LHCN-M2 (cell line): ENCODE measurements at places on chromosomes 2 and 18. TPM values are rescaled to one million over a fixed set of nuclear protein-coding genes. Genes with fewer than 3 reads are reported as not detected.
A peak's percentile ranks its signal among the peaks of the same experiment; 100 is the strongest.

DNA sequence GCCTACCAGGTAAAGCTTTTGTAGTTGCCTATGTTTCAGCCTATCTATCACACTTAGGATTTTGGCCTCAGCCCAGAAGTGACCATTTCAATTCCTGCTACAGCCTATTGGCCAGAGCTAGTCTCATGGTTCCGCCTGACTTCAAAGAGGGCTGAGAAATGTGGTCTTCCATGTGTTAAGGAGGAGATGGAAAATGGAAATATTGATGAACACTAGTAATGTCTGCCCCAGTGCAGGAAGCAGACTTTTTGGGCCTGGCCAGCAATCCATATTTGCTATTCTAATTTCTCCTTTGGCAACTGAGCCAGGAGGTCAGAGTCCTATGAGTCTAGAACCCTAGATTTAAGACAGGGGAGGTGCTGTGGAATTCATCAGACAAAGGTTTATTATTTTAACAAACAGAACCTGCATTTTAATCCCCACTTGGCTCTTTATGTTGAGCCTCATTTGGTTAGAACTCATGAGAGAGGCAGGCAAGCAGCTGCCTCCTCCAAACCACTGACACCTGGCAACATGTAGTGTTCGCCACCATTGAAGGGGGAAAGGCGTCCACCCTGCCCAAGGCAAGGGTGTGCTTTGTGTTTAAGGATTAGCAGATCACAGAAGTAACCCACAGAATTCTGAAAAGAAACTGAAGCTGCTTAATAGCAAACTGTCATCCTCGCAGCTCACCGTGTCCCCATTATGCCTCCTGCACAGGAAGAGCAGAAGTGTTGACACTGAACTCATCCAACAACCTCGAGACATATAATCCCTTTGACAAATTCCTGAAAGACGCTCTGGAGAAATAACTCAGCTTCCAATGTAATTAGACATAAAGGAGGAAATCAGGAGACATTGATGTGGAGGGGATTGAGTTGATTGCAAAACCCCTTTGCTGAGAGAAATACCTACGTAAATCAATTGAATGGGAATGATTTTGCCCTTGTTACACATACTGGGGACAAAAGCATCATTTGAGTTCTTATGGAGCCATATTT is 47.7 kb upstream of the SCG2 start:
- DNase-seq, result peak; percentile 71

GRCh38 chr2:108263401-108263800 is 23.6 kb downstream of the SULT1C3 start:
- DNase-seq, result no peak

GRCh38 chr2:202542142-202542541 is 92.6 kb upstream of the FAM117B start:
- DNase-seq, result no peak

GRCh38 chr2:72014831-72015230 is 132.8 kb downstream of the CYP26B1 start:
- DNase-seq, result no peak

DNA sequence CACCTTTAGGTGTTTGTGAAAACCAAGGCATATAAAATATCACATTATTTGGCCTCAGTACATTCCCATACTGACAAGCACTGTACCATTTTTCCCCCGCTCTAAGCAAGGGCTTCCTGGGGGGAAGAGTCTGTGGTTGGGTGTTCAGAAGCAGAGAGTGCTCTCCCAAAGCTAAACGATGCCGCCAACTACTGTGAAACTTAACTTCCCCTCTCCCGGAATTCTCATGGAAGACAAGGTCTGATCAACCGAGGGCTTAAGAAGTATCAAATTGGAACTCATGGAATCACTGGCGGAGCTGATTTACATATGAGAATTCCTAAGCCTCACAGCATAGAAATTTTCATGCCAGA is 433 bp upstream of the MFF start:
- no peak for DNase-seq

GRCh38 chr2:158994920-158995676 is 26.7 kb downstream of the TANC1 start:
- no peak for DNase-seq

DNA sequence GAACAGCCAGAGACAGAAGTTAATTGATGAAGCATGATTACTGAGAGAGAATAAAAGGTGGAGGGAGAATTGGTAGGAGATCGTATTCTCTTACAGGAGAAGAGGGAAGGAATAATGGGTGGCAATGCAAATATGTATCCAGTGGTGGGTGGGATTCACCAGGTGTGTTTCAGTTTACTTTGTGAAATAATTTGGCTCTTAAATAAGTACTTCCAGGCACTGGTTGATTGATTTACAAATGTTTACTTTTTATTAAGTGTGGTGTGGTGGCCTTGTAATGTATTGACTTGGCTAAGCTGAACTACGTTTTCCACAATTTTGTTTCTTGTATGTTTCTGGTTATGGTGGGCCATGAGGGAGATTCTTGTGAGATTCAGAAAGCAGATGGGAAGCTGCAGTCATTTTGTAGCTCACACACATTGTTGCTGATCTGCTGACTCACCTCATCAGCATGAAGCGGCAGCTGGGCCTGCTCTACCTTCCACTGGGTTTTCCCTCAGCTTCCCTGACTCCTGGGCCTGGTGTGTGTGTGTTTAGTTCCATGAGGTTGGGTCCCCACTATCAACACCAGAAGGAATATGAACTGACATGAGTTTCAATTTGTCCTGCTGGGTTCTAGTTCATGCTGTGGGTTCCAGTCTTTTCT is 32.6 kb downstream of the MYL12B start:
- peak; percentile 64 for DNase-seq

DNA sequence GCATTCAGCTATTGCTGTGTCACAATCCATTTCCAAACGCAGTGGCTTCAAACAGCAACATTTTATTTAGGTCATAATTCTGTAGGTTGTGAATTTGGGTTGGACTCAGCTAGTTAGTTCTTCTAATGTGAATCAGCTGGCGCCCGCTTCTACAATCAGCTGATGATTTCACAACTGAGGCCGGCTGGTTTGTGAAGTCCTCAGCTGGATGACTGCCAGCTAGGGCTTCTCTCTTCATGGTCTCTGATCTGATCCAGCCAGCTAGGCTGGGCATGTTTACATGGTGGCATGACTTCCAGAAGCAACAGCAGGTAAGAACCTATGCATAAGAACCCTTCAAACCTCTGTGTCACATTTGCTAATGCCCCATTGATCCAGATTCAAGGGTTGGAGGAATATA is 172.0 kb downstream of the SLC4A10 start:
- DNase-seq, result peak; percentile 33

DNA sequence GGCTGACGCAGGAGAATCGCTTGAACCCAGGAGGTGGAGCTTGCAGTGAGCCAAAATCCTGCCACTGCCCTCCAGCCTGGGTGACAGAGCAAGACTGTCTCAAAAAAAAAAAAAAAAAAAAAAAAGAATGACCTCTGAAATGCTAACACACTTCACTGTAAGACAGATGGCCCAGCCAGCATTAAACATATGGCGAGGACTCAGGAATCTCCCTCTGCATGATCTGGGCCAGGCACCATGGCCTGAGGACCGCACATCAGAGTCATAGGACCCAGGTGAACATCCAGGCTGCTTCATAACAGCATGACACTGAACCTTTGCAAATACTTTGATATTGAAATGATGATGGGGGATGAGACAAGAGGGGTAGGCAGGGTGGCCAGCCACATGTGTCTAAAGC is 56.1 kb upstream of the DNMT3A start:
- DNase-seq, result no peak

- DNase-seq, result no peak
Observed at GRCh38 chr2:124264551-124265091, 239.5 kb downstream of the CNTNAP5 start.

Gene SLC16A14
- total RNA-seq, result 0.11 TPM in 1 of 2 replicates, not detected in the other

Gene ABCB11
- total RNA-seq, result not detected in 2 replicates

Gene CDH7
- total RNA-seq, result not detected in 2 replicates

Gene TMEM247
- total RNA-seq, result not detected in 2 replicates

Gene SOX11
- total RNA-seq, result 7.4 and 12.1 TPM in 2 replicates

Gene CACNB4
- total RNA-seq, result 0.11 and 0.32 TPM in 2 replicates
